ENCODE measurements at places on chromosomes 2 and 18.

DNA sequence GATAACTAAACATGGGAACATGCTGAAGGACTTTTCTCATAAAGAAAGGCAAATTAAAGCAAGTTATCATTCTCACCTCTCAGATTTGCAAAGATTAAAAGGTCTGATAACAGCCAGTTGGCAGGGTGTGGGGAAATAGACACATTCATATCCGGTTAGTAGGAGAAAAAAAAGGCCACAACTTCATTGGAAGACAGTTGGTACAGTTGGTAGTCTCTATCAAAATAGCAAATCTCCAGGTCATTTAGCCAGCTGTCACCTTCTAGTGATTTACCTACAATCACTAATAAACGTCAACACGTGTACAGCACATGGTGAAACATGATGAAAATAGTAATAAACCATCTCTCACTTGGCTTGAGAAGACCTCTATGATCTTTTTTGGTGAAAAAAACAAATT lies 16.6 kb downstream of the INPP5D start:
- DNase-seq: no peak

- DNase-seq: no peak
These were observed 101.5 kb downstream of the CDH7 start for GRCh38 chr18:65852273-65852672.

GRCh38 chr2:197464175-197464574 lies 10.8 kb downstream of the COQ10B start:
- DNase-seq: no peak

GRCh38 chr18:56967035-56967434 lies 179.9 kb upstream of the BOD1L2 start:
- DNase-seq: no peak

- DNase-seq: no peak
These were observed 97.2 kb downstream of the SLC4A3 start for GRCh38 chr2:219724628-219725027.

GRCh38 chr2:240467149-240467642 lies 31.7 kb downstream of the GPC1 start:
- no peak for DNase-seq

DNA sequence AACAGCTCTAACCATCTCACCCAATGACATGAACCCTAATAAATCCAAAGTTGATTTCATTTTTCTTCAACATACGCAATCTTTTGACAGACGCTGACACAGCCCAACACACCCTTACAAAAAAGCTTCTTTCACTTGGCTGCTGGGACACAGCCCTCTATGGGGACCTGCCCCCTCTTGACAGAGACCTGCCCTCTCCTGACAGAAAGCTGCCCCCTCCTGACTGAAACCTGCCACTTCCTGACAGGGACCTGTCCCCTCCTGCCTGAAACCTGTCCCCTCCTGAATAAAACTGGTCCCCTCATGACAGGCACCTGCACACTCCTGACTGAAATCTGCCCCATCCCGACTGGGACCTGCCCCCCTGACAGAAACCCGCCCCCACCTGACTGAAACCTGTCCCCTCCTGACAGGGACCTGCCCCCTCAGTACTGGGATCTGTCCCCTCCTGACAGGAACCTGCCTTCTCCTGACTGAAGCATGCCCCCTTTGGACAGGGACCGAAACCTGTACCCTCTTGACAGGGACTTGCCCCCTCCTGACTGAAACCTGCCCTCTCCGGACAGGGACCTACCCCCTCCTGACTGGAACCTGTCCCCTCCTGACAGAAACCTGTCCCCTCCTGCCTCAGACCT lies 87.9 kb downstream of the PXDN start:
- DNase-seq: no peak

DNA sequence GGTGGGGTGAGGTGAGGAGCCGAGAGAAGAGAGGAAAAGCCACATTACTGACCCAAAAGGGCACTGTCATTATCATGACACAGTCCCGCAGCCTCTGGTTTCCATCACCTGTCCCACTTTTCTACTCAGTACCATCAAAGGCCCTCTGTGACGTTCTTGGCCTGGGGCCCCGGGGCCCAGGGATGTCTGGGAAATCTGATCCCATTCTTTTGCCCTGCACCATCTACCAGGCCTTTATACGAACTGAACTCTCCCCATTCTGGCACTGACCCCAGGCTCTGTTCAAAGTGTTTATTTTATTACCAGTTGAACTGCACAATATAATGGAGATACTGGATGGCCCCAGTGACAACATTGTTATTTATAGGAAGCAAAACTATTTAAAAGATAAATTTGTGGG lies 89.1 kb downstream of the COL6A3 start:
- no peak for DNase-seq

DNA sequence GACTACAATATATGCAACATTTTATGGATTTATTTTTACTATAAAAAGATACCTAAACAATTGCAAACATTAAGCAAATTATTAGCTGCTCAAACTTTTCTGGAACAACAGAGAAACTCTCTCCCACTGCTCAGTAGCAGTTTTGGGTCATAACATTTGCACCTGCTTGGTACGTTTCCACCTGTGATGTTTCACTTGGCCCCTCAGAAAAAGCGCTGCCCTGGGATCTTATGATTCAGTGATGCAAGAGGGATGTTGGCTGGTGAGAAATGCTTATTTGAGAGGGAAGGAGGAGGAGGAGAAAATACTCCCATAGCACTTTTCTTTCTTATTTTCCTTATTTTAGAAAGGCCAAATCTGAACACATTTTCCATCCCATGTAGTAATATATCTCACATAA lies 9.2 kb downstream of the IRS1 start:
- DNase-seq: no peak

- no peak for DNase-seq
These were observed 127.5 kb upstream of the TMEM200C start for GRCh38 chr18:6022845-6023244.

DNA sequence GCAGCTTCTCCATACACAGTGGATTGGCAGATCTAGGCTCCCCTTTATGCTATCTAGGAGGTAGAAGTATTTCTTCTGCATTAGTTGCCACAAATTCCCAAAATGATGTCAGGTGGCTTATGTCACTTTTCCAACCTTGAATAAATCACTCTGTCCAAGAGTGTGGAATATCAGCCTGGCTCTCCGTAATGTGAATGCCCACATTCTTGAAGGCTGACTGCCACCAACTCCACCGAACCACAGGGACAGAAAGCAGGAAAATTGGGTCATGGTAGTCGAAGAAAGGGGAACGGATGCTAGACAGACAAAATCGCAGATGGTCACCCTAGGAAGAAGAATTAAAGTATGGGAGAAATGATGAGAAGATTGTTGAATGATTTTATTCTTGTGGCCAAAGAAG lies 624.9 kb upstream of the CDH2 start:
- no peak for DNase-seq

DNA sequence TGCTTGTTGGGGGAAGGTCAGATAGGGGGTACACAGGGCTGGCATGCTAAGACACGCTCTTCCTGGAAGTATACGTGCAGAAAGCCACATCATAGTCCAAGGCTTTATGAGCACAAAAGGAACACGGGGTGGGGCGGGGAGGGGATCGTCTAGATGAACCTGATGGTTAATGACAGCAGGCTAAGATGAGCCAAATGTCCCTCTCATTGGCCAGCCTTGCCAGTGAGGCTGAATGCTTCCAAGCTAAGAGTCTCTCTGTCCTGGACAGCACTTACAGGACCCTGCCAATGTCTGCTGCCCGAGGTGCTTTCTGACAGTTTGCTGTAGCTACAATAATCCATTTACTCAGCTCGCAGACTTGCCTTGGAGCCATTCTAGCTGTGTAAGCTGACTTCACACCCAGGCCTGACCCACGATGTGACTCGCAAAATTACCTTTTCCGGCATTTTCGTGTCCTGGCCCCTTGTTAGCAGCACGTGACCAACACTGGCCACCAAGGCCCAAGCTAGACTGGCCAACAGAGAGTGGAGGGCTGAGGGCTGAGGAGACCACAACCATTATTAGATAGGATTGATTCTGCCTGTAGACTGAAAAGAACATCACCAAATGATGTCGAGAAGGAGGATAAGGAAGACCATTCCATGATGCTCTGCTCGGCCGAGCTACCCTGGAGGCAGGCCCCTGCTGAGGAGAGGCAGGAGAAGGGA lies 84.2 kb downstream of the MALT1 start:
- DNase-seq: no peak

- DNase-seq: no peak
These were observed 32.2 kb downstream of the ZNF532 start for GRCh38 chr18:58896734-58897508.

DNA sequence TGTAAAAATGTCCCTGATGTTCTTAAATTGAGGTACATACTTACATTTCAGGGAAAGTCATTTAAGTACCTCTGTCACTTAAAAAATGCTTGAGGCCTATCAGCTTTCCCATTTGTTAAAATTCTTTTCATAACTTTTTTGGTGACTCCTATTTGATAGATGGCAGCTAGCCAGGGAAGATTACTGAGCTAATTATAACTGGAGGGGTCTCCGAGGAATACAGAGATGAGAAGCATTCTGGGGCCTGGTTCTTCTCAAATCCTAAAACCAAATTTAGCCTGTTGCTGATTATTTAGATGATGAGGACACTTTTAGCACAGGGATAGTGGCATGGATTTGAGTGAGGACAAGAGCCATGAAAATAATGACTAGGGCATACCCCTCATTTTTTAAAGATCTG lies 4.8 kb downstream of the UGP2 start:
- no peak for DNase-seq

- DNase-seq: no peak
These were observed 291.4 kb upstream of the LRRTM4 start for GRCh38 chr2:77813599-77813998.

DNA sequence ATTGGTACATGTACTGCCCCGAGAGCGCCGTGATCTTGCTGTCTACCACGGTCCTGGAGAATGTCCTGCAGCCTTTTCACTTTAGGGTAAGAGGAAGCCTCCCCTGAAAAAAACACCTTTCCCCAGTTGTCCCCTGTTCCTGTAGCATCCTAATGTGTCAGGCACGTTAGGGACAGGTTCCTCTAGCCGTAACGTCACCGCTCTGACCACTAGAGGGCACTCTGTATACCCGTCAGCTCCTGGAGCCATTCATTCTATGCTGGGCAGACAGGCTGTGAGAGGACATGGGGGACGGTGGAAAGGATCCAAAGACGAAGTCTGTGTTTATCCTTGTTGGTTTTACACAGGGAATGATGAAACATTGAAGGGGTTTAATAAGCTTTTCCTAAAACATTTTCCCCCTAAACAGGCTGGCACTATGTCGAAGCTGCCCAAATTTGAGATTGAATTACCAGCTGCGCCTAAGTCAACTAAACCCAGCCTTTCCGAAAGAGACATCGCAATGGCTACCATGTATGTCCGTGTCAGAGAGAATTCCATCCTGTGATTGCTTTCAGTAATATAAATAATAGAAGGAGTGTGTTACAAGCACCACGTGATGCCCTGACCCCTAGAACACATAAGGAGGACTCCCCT lies 12.7 kb downstream of the RMC1 start:
- peak; percentile 88 for DNase-seq

- DNase-seq: no peak
These were observed 143.3 kb upstream of the KLHL29 start for GRCh38 chr2:23241611-23242245.

DNA sequence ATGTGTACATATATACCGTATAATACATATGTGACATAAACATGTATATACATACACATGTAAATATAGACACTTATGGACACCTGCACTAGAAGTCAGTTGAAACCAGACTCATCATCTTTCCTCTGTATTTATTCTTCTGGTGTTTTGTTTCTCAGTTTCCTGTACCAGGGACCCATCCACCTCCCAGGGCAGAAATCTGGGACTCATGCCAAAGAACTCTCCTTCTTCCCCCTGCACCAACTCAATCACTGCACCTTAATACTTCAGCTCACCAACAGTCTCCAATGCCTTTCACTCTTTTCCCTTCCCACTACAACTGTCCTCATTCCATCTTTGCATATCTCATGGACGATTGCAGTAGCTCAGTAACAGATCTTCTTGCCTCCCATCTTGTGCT lies 428.0 kb downstream of the FBXO15 start:
- DNase-seq: no peak

- no peak for DNase-seq
These were observed 379.7 kb downstream of the PTPRM start for GRCh38 chr18:7946734-7947377.

DNA sequence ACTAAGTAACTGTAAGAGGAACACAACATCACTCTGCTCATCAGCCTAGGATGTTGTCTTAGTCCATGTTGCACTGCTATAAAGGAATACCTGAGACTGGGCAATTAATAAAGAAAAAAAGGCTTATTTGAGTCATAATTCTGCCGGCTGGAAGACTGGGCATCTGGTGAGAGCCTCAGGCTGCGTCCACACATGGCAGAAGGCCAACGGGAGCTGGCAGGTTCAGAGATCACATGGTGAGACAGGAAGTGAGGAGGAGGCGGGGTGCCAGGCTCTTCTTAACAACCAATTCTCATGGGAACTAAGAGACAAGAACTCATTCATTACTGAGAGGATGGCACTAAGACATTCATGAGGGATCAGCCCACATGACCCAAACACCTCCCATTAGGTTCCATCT lies 46.8 kb downstream of the EPG5 start:
- peak; percentile 85 for DNase-seq

- no peak for DNase-seq
These were observed 176.9 kb upstream of the MC4R start for GRCh38 chr18:60549338-60549960.

DNA sequence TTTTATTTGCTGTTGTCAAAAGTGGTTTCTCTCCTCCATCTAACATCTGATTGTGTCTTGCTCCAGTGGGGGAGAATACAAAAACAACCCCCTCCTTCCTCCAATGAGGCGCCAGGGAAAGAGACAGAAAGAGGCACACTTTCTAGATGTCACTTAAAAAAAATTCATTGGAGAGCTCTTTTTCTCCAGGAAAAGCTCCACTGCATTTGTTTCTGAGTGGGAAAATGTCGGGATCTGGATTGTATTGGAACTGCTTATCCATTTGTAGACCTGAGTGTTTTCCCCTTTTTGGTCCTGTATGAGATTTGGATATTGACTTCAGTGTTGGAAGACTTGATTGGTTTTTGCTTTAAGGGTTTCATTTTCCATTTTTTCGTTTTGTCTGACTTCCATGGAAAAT lies 995 bp downstream of the MBD5 start:
- no peak for DNase-seq

DNA sequence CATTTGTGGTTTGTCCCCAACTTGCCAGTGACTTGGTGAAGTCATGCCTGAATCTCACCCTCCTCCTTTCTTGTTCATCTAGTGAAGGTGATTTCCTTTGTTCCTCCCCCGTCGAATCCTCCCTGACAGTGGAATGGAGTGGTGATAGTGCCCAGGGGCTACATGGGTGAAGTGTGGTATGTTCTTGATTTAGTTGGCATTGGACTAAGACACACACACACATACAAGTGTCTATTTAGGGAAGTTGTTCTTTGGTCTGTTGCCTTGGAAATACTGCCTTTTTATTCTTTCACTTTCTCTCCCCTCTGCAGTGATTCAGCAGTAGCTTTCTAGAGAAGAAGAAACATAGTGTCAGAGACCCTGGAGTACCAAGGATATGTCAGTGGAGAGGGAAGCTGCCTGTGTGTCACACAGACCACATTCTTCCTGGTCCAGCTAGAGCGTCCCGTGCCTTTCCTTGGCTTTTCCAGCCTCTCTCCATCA lies 10.9 kb downstream of the INPP4A start:
- no peak for DNase-seq

Data from substantia nigra (tissue), 51 donors.